Stimulated activated CD4-positive, alpha-beta T cell treated with anti-CD3 and anti-CD28 coated beads, Interleukin-12 subunit alpha, Interleukin-12 subunit beta, amount 100 ng/mL, for 24 hours (primary cell): ENCODE measurements at places on chromosomes 7 and 10.

DNA sequence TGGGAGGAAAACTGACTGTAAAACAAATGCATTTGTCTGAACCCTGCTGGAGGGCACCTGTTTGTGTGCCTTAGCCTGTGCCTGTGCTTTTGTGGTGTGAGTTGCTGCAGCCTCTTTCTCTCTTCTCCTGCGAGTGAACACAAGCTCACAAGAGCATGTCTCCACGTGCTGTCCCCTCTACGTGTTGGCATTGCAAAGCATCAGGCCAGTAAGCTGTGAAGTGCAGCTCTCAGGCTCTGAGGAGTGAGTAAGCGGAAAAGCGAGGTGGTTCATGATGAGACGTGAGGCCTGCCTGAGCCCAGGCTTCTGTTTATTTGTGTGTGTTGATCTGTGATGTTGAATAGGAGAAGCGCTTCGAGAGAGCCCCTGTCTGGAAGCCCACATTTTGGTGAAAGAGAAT lies 85.6 kb upstream of the PDCD4 start:
- no peak for DNase-seq

DNA sequence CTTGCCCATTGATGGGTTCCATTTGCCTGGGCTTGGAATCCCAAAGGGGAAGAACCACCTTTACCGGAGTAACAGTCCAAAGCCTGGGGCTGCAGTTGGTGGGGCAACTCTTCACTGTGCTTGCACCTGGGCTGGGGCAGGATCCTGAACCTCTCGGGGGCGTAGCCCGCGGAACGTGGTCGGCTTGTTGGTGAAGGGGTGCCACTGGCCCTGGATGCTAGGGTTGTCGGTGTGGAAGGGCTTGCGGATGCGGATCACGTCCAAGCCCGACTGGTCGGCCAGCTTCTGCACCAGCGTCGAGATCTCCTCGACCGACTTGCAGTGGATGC lies 710 bp downstream of the MRPL43 start:
- no peak for DNase-seq

DNA sequence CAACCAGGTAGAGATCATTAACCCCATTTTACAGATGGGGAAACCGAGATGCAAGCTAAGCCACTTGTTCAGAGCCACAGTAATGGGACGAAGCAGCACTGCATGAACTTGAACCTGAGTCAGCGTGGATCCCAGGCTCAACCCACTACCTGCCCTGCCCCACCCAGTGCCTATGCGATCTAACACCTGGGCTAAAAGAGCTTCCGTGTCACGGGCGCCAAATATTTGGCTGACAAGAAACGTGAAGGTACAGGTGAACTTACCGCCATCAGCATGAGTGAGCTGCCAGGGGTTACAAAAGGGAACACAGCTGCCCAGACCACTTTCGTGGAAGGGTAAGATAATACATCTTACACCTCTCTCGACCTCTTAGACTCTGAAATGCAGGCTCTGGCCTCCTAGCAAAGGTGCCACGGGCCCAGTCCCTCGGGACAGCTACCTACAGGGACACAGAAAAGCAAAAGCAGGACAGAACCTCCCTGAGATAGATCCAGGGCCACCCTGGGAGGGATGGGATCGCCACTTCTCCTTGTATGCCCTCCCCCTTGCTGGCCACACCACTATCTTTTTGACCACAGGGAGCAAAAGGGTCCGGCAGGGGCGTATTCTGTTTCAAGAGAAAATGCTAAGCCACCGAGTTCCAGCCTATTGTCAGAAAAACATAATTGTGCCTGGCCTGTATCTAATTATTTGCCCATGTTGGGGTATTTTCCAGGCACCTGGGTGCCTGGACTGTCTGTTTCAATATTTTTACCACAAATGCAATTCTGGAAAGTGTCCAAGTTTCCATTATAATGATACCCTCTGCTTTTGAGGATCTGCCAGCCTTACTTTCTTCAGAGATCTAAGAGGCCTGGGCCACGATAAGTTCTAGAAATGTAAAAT lies 6.4 kb downstream of the CHST15 start:
- no peak for DNase-seq

GRCh38 chr10:133070810-133071209 lies 16.9 kb upstream of the ADGRA1 start:
- no peak for DNase-seq

GRCh38 chr7:132475037-132475668 lies 101.1 kb downstream of the PLXNA4 start:
- DNase-seq, result no peak

DNA sequence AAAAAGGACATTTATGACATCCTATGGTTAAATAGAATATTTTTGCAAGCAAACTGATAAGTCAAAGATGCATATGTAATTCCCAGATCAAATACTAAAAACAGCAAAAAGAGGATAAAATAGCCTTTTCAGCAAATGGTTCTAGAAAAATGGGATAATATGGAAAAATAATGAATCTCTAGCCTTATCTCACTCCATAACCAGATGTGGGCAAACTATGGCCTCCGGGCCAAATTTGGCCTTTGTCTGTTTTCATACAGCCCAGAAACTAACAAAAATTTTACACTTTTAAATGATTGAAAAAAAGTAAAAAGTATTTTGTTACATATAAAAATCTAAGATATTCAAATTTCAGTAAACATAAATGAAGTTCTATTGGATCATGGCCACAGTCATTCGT lies 215.4 kb upstream of the PRSS1 start:
- DNase-seq, result no peak

GRCh38 chr10:6212806-6213205 lies 10.1 kb downstream of the PFKFB3 start:
- DNase-seq, result no peak

DNA sequence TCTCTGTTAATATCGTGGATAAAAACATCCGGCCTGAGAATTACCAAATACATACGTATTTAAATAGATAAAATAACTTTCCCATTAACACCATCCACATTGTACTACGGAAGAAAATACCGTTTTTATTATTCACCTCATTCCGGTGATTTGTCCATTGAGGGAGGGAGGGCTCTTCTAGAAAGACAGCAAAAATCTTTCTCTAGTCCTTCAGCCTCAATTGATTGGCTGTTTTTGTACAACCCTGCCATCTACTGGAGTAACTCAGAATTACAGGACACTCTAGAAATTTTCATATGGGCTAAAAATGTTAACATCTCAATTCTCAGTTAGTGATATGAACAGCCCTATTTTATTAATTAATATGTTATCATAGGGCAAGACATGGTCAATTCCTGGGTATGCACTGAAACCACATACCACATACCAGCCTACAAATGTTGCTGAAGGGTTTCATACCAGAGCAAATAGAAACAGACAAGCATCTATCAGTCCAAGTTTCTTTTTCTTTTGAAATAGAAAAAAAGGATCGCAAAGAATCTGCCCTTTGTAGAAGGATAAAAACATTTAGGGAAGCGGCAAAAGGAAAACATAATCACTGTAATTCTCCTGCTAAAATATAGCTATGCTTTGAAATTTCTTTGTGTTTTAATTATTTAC lies 55.8 kb upstream of the CDCA7L start:
- DNase-seq, result no peak

- DNase-seq, result peak; percentile 41
These were observed 29.5 kb upstream of the ANKRD2 start for GRCh38 chr10:97543025-97543546.

DNA sequence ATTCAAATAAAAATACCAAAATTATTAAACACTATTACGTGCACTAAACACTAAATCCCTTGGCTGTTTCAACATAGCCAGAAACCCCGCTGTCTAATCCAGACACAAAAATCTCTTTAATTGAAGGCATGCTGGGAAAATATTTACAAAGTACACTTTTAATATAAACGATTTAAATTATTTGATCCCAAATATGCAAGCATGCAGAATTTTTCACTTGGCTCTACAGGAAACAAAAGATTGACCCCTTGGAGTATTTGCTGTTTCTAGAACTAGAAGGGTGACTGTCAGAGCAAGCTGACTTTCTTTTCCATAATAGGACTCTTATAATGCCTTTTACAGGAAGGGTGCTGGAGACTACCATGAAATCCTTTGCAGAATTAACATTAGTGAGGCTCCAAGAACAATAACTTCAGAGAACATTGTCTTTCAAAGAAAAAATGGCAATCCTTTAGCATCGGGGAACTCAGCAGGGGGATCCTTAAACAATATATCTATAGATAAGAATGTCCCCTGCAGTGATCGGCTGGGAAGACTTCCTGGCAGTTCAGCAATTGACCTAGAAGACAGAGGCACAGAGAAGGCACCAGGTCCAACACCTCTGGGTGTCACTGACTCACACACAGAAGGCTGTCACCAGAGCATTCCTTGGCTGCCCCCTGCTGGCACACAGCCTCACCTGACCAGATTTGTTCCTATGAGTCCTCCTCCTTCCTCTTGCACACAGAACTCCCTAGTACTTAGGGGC lies 55.8 kb upstream of the MRLN start:
- peak; percentile 69 for DNase-seq

DNA sequence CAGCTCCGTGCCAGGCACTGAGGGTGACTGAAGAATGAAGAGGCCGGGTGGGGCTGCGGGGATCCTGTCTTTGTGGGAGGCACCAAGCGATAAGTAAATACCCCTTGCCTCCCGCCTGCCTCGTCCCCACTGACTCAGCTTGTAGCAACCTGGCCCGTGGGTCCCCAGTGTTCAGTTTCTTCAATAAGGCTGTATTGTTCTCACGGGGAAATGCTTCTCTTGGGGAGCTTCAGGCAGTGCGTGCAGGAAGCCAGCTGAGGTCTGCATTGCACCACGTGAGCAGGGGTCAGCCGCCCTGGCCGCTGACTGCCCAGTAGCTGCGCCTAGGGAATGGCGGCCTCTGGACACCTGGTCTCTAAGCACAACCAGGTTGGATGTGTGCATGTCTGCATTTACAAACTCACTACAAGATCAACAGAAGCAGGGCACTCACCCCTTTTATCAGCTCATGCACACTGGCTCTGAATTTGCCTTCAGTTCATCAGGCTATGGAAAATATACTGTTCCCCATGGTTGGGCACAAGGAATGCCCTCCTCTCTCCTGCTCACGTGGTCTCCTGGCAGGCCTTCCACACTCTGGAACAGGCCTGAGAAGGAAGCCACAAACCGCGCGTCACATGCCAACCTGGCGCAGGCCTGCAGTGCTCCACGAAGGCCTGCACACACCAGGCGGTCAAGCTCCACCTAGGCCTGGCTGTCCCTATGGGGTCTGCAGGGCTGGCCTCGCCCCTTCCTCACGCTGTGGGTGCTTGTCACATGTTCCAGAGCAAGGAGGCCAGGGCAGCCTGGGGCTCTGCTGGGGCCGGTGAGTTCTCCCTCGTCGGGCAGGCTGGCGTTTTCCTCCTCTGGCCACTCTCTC lies 135.7 kb upstream of the RNF32 start:
- DNase-seq, result no peak

DNA sequence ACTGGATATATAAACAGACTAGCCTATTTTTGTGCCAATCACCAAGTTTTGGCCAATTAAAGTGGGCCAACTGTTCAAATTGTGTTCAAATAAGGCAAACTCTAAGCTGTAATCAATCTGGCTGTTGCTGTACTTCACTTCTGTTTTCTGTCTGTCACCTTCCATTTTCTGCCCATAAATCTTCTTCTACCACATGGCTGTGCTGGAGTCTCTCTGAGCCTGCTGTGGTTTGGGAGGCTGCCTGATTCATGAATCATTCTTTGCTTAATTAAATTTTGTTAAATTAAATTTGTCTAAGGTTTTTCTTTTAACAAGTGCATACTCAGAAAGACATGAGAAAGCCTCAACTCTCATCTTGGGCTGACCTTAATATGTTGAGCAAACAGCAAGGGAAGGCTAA lies 172.6 kb upstream of the VIPR2 start:
- DNase-seq, result no peak

- DNase-seq, result no peak
These were observed 871.1 kb upstream of the CELF2 start for GRCh38 chr10:10146604-10147003.

DNA sequence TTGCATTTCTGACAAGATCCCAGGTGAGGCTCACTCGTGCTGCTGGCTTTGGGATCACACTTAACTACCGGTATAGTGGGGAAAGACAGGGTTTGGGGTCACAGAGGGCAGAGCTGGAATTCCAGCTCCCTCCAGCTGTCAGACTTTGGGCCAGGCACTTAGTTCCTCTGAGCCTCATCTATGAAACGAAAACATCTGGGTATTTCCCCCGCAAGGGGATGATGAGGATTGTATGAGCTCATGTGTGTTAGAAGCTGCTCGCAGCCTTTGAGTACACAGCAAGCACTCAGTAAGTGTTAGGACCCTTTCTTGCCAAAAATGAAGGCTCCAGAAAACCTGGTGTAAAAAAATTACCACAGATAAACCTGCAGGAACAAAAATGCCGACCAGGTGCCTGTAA lies 66.1 kb downstream of the PRPF18 start:
- no peak for DNase-seq

DNA sequence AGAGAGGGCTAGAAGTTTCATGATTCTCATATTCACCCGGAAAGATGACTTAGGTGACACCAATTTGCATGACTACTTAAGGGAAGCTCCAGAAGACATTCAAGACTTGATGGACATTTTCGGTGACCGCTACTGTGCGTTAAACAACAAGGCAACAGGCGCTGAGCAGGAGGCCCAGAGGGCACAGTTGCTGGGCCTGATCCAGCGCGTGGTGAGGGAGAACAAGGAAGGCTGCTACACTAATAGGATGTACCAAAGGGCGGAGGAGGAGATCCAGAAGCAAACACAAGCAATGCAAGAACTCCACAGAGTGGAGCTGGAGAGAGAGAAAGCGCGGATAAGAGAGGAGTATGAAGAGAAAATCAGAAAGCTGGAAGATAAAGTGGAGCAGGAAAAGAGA lies 5.3 kb downstream of the GIMAP4 start:
- no peak for DNase-seq

DNA sequence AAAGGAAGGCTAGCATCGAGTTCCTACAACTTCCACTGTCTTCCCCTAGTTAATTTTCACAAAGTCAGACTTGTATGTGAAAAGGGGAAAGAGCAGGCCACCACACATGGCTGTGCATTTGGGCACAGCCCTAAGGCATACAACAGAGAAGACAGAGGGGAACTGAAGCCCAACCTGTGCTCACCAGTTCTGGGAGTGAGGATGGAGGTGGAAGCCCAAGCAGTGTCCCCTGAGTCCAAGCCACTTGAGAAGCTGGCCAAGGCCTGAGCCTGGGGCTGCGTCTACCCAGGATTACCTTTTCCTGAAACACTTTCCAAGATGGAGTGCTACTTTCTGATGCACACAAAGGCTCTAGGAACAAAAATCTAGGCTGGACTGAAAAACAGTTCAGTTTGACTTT lies 20.3 kb downstream of the GPNMB start:
- no peak for DNase-seq

GRCh38 chr7:9391221-9391620 lies 957.8 kb downstream of the NXPH1 start:
- DNase-seq, result no peak

- no peak for DNase-seq
These were observed 170.0 kb downstream of the MGMT start for GRCh38 chr10:129637010-129637409.

- DNase-seq, result no peak
These were observed 47.5 kb downstream of the FAM53B start for GRCh38 chr10:124696446-124697392.

- DNase-seq, result no peak
These were observed 482.1 kb downstream of the IPMK start for GRCh38 chr10:57785546-57785945.

- no peak for DNase-seq
These were observed 350.5 kb upstream of the NRG3 start for GRCh38 chr10:81524467-81524866.

GRCh38 chr7:127146746-127147536 lies 105.8 kb downstream of the GRM8 start:
- no peak for DNase-seq
